ENCODE measurements at places on chromosomes 13 and 19.

GRCh38 chr19:4013886-4014540 is 6.5 kb downstream of the PIAS4 start:
- no peak for DNase-seq

DNA sequence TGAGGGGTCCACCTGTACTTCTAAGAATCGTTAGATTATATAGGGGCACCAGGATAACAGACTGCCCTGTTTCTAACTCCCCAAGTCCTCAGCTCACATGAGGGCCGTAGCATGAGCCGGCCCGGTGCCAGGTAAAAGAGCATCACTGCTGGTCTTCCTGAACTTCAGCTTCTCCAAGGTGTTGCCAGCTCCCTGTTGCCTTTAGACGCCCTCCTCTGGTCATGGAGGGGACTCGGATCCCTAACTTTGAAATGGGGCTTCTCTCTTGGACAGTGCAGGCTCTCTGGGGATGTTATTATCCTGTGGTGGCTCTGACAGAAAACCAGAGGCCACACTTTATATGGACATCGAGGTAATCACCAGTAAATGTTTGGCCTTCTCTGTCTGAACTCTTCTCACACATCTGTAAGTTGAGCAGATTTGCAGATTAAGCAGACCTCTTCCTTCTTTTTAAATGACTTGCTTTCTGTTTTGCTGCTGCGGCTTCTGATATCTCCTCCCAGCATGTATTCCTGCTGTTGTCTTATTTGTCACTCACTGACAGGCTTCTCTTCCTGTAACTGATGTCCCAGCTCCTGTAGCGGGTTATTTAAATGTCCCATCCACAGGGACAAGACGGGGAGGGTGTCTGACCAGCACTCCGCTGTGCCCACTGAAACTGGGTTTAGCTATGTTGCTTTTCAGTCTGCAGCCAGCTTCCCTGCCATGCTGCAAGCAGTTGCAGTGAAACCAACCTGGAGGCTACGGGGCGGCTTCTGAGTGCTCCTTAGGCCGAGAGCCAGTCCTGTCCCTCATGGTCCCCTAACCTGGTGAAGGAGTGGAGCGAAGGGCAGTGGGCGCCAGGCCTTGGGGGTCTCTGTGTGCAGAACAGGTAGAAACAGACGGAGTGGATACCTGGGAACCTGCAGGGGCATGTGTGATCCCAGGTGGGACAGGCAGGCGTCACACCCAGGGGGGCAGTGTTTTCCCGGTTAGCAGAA is 39.2 kb downstream of the TSSK6 start:
- no peak for DNase-seq

DNA sequence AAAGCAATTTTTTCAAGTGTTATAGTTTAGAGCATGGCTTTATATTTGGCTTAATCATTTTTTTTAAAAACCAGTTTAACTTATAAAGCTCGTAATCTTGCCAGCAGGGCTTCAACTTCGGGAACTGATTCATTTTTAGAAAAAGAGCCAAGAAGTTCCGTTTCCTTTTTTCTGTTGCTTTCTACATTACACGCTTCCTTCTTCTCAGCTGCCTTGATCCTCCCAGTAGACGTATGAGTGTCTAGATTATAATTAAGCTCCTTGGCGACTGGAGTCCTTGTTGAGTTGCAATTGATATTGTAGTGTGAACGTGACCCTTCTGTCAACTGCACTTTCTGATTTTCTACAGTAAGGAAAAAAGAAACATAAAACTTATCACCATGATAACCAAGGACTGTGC is 497.2 kb downstream of the DIAPH3 start:
- DNase-seq: no peak

GRCh38 chr19:46596008-46596407 is 5.1 kb upstream of the CALM3 start:
- DNase-seq: no peak

- no peak for DNase-seq
Measured at GRCh38 chr19:49718511-49718910, 27.6 kb downstream of the CPT1C start.

All from omental fat pad (tissue), 4 donors.